ENCODE measurements at places on chromosomes 2 and 18. TPM values are rescaled to one million over a fixed set of nuclear protein-coding genes. Genes with fewer than 3 reads are reported as not detected.
A peak's percentile ranks its signal among the peaks of the same experiment; 100 is the strongest.

PLEK gene
- 7.4 TPM for total RNA-seq

HRH4 gene
- not detected for total RNA-seq

GRCh38 chr2:45680351-45680967 lies 29.0 kb downstream of the PRKCE start:
- DNase-seq = no peak

IL36G gene
- total RNA-seq = not detected

DNA sequence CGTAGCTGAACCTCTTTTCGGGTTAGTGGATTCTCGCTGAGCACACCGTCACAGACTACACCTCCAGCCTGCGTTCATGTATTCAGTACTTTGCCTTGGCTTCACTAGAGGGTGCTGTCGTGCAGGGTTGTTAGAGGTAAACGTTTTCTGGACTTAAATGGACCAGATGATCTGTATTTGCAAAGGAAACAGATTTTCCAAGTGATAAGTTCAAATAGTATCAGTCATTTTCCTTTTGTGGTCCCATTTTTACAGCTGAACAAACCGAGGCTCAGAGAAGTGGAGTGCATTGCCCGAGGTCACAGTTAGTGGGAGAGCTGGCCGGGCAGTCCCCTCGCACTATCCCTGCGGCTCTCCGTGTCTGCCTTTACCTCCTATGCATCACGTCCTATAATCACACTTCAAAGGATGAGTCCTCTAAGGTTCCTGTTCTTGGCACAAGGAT lies 125.9 kb downstream of the MAP4K4 start:
- DNase-seq = peak; percentile 75

DNA sequence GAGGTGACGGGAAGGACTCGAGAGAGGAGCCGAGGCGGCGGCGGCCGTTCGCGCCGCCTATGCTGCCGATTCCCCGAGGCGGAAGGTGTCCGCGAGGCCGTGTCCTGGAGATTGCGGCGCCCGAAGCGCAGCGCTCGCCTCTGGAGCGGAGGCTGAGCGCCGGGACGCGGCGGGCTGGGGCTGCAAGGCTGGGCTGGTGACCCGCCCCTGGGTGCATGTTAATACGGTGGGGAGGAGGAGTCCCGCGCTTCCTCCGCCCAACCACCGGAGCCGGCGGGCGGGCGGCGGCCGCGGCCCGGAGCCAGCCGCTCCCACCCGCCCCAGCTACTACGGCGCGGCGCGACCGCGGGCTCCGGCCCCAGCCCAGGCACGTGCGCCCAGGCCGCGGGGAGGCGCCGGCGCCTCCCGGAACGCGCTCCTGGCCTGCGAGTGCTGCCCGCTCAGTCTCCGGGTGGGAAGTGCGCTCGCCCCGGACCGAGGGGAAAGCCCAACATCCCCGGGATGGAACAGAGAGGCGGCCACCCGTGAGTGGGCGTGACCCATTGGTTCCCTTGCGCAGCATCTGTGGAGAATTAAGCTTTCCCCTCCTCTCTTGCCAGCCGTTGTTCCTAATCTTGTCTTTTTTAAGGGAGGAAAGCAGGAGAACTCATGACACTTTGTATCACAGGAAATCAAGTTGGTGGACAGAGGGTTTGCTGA lies at the start of gene DLGAP1:
TSS of gene DLGAP1 (minus strand) at position 195 of the 699 bp plus-strand sequence.
- DNase-seq = peak; percentile 63

OTOS gene
- not detected for total RNA-seq

SIX2 gene
- not detected for total RNA-seq

DNA sequence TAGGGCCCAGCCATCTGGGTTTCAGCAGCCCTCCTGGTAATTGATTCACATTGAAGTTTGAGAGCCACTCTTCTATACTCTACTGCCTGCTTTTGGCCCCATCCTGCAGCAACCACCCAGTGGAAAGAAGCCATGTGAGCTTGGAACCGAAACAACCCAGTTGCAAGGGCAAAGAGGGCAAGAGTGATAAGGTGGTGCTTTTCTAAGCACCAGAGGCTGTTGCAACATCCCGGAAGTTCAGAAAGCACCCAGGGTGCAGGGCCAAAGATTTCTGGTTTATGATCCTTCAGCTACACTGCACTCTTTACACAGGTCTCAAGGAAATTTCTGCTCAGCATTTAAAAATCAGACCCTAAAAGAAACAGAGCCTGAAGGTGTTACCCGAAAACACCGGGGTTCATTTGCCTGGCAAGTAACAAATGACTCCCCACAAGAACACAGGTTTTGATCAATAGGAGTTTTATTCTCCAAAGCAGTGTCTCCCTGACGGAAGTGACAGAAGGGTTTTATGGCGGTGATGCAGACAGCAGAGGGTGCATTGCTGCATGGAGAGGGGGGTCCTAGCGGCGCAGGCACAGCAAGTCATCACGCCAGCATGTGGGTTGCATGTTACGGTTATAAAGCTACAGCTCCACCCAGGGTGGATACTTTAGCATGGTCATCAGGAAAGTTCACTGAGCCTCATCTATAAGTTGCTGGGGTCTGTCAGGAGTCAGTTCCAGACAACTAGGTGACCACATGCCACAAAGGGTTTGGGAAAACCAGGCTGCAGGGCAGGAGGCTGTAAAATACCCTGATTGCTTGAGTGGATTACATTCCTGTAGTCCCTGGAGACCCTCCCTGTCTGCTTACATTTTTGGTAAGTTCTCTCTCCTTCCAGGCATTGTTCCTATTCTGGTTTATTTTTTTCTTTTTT lies 28.8 kb upstream of the TMEM37 start:
- DNase-seq = no peak

GRCh38 chr2:119693967-119694366 lies 15.0 kb downstream of the TMEM177 start:
- DNase-seq = peak; percentile 8

UCN gene
- 3.9 TPM for total RNA-seq

GFPT1 gene
- total RNA-seq = 24.4 TPM

DIS3L2 gene
- total RNA-seq = 37.9 TPM

GRCh38 chr18:59911600-59911999 lies 11.8 kb downstream of the PMAIP1 start:
- DNase-seq = no peak

GRCh38 chr2:229622495-229623355 lies 91.6 kb downstream of the DNER start:
- no peak for DNase-seq

- DNase-seq = peak; percentile 94
Observed at GRCh38 chr2:219253753-219254589, at the start of gene TUBA4A. Gene TUBA4A (minus strand): TSS chr2:219253918. CDS start chr2:219253858, 60 bp downstream.

- DNase-seq = no peak
Observed at GRCh38 chr2:240140511-240140910, at the start of gene OTOS. Gene OTOS (minus strand): TSS chr2:240140658. CDS start chr2:240140326, 332 bp downstream.

- no peak for DNase-seq
Observed at GRCh38 chr2:112776113-112776512, 8.2 kb downstream of the IL1A start.

- no peak for DNase-seq
Observed at GRCh38 chr2:69165091-69165880, 152.3 kb downstream of the ANTXR1 start.

POMC gene
- 18.1 TPM for total RNA-seq

CAVIN2 gene
- total RNA-seq = 191 TPM

COL4A4 gene
- total RNA-seq = 0.49 TPM

DNA sequence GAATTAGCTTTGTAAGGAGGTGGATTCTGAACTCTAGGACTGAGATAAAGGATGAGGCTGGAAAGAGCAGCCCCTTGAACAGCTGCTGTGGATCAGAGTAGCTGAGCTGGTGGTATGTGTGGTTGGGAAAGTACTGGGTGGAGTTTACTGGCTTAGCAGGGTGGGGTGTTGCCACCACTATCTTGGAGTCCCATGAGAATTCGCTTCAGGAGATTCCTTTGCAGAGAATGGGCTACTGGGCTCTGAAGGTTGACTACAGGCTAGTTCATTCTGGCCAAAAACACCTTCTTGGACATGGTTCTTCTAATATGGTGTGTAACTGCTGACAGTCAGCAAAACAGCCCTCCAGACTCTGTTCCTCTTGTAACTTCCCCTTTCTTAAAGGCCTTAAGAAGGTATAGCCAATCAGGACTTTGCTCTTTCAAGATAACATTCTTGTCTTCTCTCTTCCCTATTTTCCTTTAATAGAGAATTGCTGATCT lies 52.7 kb downstream of the TET3 start:
- DNase-seq = no peak

GRCh38 chr18:24266131-24266530 lies 127.3 kb downstream of the CABYR start:
- DNase-seq = no peak

- DNase-seq = no peak
Observed at GRCh38 chr2:95174031-95174542, 8.5 kb downstream of the ZNF2 start.

C2orf80 gene
- total RNA-seq = not detected

- no peak for DNase-seq
Observed at GRCh38 chr2:148952621-148953020, 77.6 kb downstream of the KIF5C start.

ZNF521 gene
- 12.0 TPM for total RNA-seq

DNA sequence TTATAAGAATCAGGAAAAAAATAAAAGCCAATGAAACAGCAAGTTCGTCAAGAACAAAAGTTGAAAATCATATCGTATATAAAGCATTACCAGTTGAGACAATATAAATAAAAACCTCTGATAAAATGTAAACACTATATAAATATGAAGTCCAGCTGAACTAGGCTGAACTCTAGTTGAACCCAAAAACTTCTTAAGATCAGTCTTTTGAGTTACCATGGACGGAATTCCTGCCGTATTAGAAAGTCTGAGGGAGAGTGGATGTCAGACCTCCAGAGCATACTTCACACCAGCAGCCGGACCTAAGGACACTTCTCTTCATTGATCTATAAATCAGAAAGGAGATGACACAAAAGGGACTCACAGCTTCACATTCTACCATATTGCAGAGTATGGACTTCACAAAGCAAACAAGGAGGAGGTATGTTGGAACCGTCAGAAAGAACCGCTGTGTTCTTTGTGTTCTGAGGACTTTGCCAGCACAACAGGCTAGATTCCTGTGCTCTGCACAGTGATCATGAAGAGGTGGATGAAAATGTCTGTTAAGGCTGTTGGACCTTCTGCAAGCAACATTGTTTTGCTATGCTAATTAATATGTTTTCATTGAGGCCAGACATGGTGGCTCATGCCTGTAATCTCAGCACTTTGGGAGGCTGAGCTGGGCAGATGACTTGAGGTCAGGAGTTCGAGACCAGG lies 67.2 kb upstream of the SP5 start:
- no peak for DNase-seq

GRCh38 chr18:13442451-13442850 lies 223.9 kb downstream of the LDLRAD4 start:
- DNase-seq = peak; percentile 46

DNA sequence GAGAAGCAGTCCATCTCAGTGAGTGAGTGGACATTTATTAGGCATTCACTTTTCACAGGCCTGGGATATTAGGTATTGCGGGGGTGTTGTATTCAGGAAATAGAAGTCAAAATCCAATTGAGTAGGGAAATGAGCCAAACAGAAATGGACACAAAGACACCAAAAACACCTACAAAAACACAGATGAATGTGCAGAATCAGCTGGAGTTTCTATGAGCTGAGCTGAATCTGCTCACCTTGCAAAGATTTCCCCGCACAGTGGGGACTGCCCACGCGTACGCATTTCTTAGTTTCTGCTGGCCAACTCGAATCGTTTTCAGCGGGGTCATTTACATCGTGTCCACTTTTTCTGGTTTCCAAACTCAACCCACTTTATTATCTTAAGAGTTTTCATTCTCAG lies 160.0 kb downstream of the BCL2 start:
- no peak for DNase-seq

- no peak for DNase-seq
Observed at GRCh38 chr2:52128081-52128480, 1096.1 kb upstream of the NRXN1 start.

TUBB8B gene
- not detected for total RNA-seq

DNA sequence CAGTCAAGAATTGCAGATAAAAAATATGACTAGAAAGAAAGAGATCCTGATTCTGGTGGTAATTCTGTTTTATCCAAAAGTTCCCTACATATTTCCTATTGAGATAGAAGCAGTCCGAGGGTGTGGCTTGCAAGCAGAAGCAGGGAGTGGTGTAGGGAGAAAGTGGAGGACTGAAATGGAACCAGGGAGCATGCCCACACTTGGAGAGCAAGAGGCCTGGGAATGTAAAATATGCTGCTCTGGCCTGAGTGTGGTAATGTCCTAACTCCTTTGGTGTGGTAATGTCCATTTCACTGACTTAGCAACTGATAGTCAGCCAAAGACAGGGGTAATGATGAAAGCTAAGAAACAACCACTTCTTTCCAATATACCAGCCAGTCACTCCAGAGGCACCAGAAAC lies 30.1 kb upstream of the FMNL2 start:
- DNase-seq = no peak

KIF5C gene
- total RNA-seq = 7.3 TPM

DNA sequence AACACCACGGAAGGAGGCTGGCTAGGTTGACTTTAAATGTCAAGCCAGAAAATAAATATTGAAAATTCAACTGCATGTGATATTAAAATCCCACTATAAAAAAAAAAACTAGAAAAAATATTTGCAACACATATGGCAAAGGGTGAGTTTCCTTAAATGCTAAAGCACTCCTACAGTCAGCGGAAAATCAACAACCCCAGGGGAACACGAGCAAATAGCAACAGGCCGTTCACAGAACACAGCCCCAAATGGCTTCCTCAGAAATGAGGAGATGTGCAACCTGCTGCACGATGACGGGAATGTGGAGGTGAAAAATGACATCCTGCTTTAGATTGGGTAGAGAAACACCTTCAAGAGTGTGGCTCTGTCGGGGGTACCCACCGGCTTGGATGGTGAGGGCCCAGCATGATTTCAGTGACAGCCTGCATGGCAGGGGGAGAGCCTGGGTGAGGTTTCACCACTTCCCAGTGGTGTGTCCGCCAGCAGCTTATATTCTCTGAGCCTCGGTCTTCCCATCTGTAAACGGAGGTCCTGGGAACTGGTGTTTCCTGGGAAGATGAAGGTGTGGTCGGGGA lies 157.9 kb upstream of the GLI2 start:
- no peak for DNase-seq

DNA sequence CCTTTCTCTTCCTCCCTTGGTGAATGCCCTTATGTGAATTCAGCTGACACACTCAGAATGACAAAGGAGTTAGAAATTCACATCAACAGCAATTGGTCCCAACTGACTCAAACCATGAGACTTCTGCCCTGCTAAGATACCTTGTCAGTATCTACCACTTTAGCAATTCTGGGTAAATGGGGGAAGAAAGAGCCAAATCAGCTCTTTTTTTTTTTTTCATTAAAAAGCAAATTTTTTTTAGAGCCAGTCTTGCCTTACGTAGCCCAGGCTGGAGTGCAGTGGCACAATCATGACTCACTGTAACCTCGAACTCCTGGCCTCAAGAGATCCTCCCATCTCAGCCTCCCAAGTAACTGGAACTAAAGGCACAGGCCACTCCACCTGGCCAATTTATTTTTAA lies 1.7 kb upstream of the PPP4R1 start:
- no peak for DNase-seq

All from sigmoid colon (tissue), 7 donors.